A549 (cell line): ENCODE measurements at places on chromosomes 7 and 10. TPM values are rescaled to one million over a fixed set of nuclear protein-coding genes. Genes with fewer than 3 reads are reported as not detected.

DNA sequence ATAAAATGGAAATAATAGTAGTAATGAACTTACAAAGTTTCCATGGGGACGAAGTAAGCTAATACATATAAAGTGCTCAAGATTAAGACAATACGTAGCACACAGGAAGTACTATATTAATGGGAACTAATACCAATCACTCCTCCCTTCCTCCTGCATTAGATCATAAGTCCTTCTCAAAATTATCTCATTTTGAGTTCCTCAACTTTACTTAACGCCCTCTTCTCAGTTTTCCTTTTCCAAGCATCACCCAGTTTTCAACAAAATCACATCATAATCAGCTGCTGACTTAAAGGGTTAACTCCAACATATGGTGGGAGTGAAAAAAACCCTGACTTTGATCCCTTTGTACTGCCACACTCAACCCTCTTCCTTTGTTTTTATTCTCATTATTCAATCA lies 24.4 kb downstream of the JMJD1C start:
- no peak for DNase-seq

DNA sequence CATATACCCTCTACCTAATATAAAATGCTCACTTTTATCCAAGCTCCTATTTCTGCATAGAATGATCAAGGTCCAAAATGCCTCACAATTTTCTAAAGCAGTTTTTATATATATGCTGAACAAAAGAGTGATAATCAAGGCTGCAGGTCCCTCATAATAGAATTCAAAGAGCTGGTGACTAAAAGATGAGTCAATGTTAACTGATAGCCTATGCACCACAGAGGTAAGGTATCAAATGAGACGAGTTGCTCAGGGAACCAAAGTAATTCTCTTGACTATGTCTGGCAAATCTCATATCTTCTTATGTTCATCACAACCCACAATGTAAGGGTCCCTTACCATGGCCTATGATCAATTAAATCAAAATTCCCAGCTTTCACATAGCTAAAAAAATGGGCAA lies 15.2 kb downstream of the PDZD8 start:
- DNase-seq, result no peak

GRCh38 chr10:11337516-11337915 lies 273.9 kb downstream of the USP6NL start:
- DNase-seq, result no peak

GRCh38 chr7:2732388-2732787 lies 44.4 kb downstream of the AMZ1 start:
- no peak for DNase-seq

- DNase-seq, result no peak
Measured at GRCh38 chr7:154656618-154657017, 346.3 kb downstream of the PAXIP1 start.

- DNase-seq, result no peak
Measured at GRCh38 chr10:113983552-113983951, 60.1 kb upstream of the ADRB1 start.

DNA sequence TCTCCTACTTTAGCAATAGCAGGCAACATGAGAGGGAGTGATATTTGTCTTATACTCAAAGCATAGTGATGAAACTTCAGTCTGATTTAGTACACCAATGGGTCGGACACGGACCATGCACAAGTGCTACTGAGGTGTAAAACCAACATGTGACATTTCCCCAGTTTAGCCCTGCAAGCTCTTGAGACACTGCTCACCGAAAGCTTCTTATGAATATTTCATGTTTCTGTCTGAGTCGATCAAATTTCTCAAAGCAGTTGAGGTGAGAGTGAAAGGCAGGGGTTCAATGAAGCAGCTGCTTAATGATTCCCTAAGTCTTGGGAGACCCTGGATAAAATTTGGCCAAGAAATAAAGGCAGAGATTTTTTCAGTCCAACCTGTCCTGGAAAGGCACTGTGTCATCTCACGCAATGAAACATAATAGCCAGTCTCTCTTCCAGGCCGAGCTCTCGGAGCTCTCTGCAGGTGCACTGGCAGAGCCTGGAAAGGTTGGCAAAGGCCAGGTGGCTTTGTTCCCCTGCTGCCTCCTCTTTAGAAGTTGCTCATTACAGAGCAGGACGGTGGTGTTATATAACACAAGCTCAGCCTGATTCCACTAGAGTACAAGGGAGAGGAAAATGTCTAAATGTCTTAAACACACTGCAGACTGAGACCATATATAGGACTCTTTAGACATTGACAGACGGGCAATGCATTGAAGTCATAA lies 33.9 kb upstream of the XPNPEP1 start:
- no peak for DNase-seq

DNA sequence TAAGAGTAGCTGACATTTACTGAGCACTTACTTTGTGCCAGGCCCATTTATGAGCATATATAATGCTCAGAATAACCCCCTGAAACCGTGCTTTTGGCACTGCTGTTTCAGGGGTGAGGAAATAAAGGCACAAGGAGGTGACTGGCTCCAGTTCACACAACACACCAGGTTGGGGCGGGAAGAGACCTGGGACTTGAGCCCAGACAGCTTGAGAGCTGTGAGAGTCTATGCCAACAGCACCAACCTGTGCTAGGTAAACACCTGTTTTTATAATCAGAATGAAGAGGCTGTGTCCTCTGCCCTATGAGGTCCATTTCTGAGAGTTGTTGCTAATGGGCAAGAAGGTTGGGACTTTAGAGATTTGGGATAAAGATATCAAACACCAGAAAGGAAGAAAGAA lies 8.8 kb upstream of the AZGP1 start:
- no peak for DNase-seq

DNA sequence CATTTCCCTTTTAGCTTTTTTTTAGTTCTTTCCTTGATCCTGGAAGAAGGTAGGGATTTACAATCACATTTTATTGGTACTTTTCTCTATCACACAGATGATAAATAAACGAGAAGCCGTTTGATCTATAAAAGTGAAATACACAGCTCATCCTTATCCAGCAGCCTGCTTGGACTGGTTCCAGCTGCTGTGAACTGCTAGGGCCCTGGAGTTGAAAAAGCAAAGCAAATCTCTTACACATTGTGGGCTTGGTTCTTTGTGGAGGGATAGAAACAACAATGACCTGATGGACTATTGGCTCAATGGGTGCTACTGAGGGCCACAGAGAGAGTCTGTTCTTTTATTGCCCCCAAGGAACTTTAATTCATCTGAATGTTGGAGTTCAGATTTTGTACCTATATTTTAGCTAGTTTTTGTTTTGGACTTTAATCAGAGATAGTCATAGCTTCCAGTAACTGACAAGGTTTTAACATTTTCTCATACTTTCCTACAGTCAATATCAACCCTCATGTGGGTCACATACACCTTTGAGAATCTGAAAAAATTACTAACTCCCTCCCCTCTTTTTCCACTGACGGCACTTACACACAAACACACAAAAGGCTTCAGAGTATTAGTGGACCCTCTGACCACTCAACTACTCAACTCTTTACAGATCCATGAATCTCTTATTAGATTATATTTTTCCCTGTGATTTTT lies 91.6 kb upstream of the CCDC6 start:
- no peak for DNase-seq

- DNase-seq, result no peak
Measured at GRCh38 chr10:47111329-47111862, 188.6 kb upstream of the GDF10 start.

DNA sequence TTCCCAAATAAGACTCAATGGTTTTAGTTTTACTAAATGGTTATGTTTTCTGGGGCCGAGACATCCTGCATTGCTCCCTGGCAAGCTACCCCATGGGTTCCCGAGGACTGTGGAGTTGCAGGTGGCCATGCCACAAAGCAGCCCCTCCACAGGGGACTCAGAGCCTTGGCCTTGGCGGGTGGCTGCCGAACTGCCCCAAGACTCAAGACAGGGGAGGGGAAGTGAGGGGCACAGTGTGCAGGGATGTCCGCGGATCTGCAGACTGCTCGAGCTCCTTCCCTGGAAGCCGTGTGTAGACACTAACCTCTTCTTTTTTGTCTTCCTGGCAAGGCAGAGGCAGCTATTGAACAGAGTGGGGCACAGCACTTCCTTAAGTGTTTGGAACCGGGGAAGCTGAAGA lies 154.6 kb downstream of the EBF3 start:
- no peak for DNase-seq

- DNase-seq, result no peak
Measured at GRCh38 chr7:150465414-150465813, 15.0 kb downstream of the GIMAP8 start.

DNA sequence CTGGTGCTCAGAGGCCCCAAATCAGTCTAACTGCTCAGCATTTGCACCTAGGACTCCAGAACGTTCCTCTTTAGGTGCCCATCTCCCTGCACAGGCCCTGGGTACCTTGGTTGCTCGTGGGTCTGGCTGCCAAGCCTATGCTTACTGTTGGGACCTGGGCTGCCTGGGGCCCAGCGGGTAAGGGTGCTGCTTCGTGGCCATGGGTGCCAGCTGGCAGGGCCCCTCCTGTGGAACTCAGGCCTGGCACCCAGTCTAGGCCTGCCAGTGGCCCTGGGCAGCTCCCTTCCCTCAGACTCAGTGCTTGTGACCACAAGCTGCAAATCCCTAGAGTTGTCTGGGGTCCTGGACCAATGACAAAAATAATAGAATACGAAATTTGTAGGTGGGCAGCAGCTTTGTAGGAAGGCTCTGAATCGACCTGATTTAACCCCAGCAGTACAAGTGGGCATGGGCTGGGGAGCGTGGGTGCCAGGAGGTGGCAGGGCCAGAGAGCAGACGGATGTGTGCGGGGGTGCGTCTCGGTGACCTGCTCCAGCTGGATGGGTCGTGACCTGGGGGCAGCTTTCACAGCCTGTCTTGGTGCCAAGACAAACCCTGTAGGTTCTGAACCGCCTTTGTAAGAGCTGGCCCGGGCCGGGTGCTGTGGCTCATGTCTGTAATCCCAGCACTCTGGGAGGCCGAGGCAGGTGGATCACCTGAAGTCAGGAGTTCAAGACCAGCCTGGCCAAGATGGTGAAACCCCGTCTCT lies 69.7 kb downstream of the MKI67 start:
- DNase-seq, result no peak

GRCh38 chr7:122485856-122486255 lies 181.3 kb upstream of the FEZF1 start:
- no peak for DNase-seq

DNA sequence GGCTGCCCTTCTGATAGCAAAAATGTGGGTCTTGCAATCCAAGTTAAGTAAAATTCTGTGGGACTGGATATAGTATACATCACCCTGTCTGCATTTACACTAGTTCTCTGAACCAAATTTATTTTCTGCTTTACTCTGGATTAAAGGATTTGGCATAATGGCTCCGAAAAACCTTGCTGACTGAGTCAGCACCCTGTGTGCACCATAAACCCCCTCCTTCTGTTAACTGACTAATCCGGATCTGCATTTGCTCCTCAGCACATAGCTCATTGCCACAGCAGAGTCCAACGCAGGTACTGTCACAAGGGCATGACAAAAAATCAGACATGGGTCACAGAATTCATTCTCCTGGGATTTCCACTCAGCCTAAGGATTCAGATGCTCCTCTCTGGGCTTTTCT lies 1.3 kb downstream of the OR2A5 start:
- DNase-seq, result no peak

- DNase-seq, result no peak
Measured at GRCh38 chr10:60073397-60073780, 167.0 kb upstream of the CCDC6 start.

- DNase-seq, result no peak
Measured at GRCh38 chr7:133354546-133355324, 101.9 kb downstream of the EXOC4 start.

SMO gene
- polyA plus RNA-seq, result 14.2 to 18.3 TPM (median 15.7 TPM) in 3 replicates

PNLIP gene
- not detected in 3 replicates for polyA plus RNA-seq

ARMH3 gene
- polyA plus RNA-seq, result 11.3 to 13.3 TPM (median 12.7 TPM) in 3 replicates

ECHS1 gene
- polyA plus RNA-seq, result 132 to 138 TPM (median 133 TPM) in 3 replicates

ENTPD1 gene
- 0.05 to 0.08 TPM (median 0.07 TPM) in 3 replicates for polyA plus RNA-seq

TRPV5 gene
- not detected in 3 replicates for polyA plus RNA-seq

PPP1R17 gene
- polyA plus RNA-seq, result not detected in 3 replicates
